ENCODE measurements at places on chromosomes 2 and 18. TPM values are rescaled to one million over a fixed set of nuclear protein-coding genes. Genes with fewer than 3 reads are reported as not detected.

GRCh38 chr2:218465987-218466633 is 47.2 kb downstream of the VIL1 start:
- peak; percentile 53 for DNase-seq

DNA sequence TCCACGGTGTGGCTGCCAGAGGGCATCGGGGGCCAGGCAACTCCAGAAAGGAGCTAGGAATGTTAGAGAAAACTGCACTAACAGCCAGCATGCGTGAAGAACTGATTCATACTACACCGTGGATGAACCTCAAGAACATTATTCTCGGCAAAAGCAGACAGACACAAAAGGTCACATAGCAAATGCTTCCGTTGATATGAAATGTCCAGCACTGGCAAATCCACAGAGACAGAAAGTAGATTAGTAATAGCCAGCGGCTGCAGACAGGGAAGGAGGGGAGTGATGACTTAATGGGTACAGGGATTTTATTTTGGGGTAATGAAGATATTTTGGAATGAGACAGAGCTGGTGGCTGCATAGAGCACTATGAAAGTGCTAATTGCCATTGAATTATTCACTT is 37.4 kb downstream of the SCTR start:
- DNase-seq: no peak

- DNase-seq: no peak
Observed at GRCh38 chr2:233831011-233831721, 23.2 kb downstream of the HJURP start.

DNA sequence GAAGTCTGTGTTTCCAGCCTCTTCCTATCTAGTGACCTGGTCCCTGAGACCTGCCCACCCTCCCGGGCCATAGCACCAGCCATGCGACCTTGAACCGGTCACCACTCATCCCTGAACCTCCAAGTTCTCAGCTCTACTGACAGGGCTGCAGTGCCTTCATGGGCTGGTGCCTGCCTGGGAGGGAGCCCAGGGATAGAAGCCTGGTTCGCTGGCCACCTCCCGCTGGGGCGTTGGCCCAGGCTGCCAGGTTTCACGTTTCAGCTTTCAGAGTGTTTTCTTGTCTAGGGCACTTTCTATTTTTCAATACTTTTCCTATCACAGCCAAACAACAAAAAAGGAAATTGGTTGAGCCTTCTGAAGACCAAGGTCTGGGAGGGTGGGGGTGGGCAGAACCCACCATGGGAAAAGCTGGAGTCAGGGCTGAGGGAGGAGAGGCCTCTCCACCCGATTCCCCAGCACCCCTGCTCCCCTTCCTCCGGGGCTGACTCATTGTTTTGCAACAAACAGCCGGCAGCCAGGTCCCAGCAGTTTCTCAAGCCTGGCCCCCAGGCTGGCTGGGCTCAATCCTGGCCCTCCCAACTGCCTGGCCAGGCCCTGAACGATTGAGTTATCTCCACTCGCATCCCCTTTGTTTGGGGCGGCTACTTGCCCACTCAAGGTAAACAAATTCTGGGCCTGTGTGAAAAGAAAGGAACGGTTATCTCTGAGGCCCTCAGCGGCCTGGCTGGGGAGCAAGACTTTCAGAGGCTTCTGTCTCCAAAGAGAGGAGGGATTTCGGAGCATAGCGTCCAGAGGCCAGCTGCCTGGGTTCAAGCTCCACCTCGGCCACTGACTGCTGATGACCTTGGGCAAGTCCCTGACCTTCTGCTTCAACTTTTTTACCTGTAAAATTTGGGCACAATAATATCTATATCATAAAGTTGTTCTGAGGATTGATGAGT is 47.5 kb downstream of the ZFP36L2 start:
- DNase-seq: peak; percentile 83

GRCh38 chr2:236993286-236993685 is 92.4 kb upstream of the COPS8 start:
- DNase-seq: peak; percentile 24

Gene NR4A2
- total RNA-seq: 4.3 TPM

Gene IRS1
- 16.1 TPM for total RNA-seq

Gene GPATCH11
- total RNA-seq: 7.6 TPM

All from tongue (tissue), 3 donors.